ENCODE measurements at places on chromosomes 13 and 19.

DNA sequence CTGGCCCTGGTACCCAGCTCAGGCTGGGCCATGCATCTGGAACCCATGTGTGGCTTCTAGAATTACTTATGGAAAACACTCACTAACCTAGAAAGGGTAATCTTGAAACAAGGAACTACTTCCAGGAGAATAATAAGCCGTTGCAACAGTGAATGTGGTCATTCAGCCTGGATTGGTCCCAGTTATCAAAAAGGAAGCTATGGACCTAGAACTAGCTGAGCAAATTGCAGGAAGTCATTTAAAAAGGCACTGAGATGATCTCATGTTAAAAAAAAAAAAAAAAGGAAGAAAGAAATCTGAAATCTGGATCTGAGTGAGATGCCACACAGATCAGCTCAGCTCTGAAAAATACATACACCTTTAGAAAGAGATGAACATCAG, 59.6 kb downstream of the DCT start:
- no peak for DNase-seq

GRCh38 chr19:46745521-46746280, at the start of gene FKRP:
FKRP (plus strand) TSS chr19:46746057; CDS start chr19:46755451, 9,394 bp downstream.
- peak; percentile 40 for DNase-seq

DNA sequence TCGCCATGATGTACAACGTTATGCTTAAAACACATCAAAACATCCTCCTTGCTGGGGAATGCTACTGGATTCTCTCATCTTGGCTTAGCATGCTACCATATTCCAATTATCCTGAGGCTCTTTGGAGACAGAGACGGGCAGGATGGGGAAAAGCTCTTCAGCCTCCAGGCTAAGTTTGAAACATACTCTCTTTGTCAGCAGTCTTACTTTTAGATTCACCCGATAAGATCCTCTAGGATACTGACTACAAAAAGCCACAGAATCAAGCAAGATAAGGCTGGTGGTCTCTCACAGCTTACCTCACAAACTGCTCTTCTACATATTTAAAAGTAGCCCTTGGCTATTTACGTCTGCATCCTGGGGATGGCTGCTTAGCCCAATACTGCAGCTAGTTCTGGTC, 72.8 kb upstream of the LRCH1 start:
- no peak for DNase-seq

DNA sequence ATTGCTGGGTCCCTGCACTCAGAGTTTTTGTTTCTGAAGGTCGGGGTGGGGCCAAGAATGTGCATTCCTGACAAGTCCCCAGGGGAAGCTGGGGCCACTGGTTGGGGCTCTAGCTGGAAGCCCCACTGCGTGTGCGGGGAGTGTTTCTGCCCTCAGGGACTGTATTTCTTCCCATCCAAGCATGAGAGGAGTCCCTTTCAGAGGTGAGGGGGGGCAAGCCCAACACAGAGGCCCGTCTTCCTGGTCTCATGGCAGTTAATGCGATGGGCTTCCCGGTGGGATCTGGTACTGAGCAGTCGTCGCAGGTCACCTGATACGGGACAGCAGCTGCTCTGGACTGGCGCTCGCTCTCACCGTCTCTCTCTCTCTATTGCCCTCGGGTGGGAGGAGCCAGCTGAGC, 50.4 kb downstream of the GPR12 start:
- peak; percentile 85 for DNase-seq

GRCh38 chr13:112250788-112251445, 125.2 kb upstream of the SPACA7 start:
- DNase-seq, result no peak

DNA sequence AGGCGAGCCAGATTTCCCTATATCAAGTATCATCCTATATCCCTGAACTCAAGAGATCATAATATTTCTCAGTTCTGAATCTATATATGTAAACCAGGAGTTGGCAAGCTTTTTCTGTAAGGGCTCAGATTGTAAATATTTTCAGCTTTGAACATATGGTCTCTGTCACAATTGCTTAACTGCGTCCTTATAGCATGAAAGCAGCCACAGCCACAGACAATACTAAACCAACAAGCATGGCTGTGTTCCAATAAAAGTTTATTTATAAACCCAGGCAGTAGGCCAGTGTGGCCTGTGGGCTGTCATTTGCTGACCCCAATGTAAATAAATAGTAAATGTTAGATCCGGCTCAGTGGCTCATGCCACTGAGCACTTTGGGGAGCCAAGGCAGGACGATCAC, 12.2 kb upstream of the MYH14 start:
- peak; percentile 63 for DNase-seq

DNA sequence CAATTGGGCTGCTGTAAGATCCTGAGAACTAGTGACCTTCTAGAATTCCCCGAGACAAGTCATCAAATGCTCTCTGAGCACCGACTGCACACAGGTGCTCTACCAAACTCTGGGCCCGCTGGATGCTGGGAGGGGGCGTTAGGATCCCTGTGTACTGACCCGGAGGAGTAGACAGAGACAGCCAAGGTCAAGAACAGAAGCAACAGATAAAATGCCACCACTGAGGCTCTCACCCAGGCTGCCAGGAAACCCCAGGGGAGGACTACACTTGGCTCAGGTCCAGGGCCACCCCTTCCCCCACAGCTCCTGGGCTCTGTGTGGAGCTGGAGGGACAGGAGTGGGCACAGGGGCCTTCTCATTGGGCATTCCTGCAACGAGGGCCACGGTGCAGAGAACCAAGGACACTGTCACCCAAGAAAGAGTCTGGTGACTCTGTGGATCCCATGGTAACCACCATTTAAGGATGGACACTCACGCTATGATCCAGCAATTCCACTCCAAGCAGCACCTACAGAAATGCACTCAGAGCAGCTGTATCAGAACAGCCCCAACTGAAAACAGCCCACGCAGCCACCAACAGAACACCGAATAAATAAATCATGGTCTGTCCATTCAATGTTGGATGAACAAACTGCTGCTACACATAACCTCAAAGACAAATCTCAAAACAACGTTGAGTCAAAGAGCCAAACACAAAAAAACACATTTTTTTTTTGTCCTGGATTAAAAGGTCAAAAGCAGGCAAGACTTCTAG, 16.8 kb upstream of the SLC35E1 start:
- DNase-seq, result no peak

- no peak for DNase-seq
These were observed 27.6 kb upstream of the SIN3B start for GRCh38 chr19:16801600-16802013.

GRCh38 chr13:38602266-38602665, 84.6 kb upstream of the FREM2 start:
- no peak for DNase-seq

DNA sequence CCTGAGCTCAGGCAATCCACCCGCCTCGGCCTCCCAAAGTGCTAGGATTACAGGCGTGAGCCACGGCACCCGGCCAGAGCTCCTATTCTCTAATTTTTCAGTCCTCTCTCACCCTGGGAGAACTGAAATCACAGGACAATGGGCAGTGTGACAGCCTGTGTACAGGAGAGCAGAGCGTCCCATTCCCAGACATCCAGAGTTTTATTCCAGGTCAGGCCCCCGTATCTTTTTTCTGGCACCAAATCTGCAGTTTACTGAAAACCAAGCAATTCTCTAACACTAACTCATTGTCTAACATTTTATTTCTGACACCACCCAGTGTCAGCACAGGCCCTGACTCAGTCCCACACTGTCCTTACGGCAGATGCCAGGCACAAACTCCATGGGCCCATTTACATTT, 6.7 kb downstream of the ZNF708 start:
- no peak for DNase-seq

DNA sequence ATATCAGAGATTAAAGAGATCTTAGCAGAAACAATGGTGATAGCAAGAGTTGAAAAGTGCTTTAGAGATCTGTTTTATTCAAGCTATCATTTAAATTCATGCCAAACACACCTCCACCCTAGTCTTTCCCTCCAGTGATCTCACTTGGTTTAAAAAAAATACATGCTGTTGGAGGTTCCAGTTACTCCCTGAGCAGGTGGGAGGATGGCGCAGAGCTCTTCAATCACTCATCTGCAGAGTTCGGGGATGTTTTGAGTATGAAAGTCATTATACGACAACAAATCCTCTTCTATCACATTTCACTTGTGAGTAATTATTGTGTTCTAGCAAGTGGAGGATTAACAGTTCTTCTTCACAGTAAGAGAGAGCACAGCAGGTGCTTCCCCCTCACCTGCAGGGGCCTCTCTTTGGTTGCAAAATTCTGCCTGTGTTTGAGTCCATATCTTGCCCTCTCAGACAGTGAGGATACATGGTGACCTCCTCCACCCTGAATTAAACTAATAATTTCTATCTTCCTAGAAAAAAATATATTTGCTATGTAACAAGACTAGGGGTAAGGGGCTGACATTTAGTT, 376.7 kb downstream of the LIG4 start:
- DNase-seq, result no peak

DNA sequence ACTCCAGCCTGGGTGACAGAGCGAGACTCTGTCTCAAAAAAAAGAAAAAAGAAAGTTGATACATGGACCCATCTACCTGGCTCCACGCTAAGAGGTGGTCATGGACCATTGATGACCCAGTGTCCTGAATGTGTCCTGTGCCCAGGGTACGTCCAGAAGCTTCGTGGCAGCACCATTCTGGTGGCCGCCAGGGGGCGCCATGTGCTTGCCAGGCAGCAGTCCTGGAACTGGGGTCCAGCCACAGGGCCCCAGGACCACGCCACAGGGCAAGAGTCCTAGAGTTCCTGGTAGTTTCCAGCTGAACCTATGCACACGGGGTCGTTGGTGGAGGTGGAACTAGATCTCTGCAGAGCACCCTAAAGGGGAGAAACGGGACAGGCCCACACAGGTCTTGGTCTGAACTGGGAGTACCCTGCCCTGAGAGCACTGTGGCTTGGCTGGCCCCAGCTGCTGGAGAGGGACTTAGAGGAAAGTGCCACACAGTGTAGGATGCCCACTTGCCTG, 19.9 kb upstream of the FBXO27 start:
- DNase-seq, result peak; percentile 66

DNA sequence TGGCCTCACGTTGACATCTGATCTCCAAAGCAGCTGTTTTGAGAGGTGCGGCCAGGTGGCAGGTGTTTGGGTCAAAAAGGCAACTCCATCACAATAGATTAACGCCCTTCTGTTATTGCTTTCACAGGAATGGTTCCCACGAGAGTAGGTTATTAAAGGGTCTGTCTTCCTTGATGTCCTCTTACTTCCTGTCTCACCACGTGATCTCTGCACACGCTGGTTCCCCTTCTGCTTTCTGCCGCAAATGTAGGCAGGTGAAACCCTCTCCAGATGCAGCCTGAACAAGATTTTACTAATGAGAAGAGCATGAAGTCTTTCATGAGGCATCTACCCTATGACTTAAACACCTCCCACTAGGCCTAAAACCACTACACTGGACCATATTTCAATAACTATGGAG, 22.8 kb upstream of the ZNF564 start:
- no peak for DNase-seq

DNA sequence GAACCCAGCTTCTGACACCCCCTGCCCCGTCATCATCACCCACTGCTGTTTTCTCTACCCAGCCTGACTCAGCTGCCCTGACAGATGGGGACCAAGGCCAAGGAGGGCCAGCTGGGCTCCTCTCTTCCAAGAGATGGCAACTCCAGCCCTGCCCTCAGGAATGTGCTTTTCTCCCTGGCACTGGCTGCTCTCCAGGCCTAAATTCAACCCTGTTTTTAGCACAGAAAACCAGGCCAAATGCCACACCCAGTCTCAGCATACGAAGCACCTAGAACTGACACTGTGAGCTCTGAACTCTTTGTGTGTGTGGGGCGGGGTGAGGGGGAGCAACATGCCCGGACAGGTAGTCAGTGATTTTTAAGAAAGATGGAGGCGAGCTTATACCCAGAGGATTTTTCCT, 23.4 kb upstream of the IGFL1 start:
- no peak for DNase-seq

GRCh38 chr19:34867631-34868030, 59.1 kb upstream of the ZNF30 start:
- no peak for DNase-seq

- DNase-seq, result peak; percentile 81
These were observed 190.9 kb upstream of the KLF12 start for GRCh38 chr13:74325106-74325505.

DNA sequence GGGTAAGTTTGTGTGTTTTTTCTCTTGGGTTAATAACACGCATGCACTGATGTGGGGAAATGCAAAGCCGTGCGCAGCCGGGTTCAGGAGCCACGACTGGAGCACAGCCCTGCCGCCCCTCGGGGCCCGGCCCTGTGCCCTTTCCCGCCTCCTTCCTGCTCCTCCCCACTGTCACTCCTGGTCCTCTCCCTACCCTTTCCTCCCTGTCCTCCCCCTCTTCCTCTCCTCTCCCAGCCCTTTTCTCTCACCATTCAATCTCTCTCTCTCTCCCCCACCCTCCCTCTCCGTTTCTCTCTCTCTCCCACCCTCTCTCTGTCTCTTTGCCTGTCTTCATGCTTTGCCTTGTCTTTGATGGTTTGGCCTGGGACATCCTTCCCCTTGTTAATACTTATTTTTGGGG, 27.2 kb downstream of the PLEKHJ1 start:
- DNase-seq, result no peak

- DNase-seq, result no peak
These were observed 78.0 kb downstream of the ATP11A start for GRCh38 chr13:112767506-112768471.

DNA sequence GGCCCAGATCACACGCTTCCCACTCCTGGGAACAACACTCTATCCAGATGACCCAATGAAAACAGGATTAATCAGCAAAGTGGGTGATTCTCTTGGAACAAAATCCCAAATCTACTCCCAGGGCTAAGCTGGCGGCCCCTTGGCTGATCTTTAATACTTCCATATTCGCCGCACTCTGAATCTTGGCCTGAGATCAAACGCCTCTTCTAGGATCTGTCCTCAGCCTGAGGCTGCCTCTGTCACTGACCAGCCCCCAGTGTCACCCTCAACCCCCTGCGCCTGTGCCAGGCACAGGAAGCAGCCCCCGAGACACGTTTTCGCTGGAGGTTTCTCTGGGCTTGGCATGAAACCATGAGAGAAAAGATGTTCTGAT, 2.4 kb upstream of the CTXN1 start:
- no peak for DNase-seq

DNA sequence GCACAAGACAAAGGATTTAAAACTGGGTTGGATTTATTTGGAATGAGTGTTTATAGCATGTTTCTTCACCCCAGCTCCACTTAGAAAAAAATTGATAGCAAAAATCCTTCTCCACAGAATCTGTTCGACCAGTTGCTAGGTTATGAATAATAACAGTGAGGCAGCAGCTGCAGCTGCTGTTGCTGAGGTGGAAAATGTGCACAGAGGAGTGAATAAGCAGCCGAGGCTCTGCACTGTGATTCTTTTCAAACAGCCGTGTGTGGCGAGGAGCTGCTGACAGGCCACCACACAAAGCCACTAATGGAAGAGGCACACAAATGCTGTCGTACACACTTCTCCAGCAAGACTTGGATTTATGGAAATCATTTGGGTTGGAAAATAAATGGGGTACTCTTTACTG, 6.4 kb upstream of the RASL11A start:
- peak; percentile 83 for DNase-seq

DNA sequence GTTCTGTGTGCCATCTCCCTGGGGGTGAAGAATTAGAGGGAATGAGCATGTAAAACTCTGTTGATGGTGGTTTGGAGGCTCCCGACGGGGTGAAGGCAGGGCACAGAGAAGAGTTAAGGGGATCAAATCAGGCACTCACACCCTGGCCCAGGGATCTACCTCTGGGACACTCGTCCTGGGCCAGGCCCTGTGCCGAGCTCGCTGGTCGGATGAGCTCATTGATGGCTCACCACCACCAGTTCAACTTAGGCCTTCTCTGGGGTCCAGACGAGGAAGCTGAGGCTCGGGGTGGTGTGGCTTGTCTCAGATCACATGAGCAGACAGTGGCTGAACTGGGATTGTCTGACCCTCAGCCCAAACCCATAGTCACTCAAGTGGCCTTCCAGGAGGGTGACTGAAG, 1.6 kb downstream of the NACC1 start:
- no peak for DNase-seq
